Activated T-helper 1 cell treated with anti-CD3 and anti-CD28 coated beads, Interleukin-2, amount 50 U/mL, for 16 hours (primary cell): ENCODE measurements at places on chromosomes 3 and 15.

DNA sequence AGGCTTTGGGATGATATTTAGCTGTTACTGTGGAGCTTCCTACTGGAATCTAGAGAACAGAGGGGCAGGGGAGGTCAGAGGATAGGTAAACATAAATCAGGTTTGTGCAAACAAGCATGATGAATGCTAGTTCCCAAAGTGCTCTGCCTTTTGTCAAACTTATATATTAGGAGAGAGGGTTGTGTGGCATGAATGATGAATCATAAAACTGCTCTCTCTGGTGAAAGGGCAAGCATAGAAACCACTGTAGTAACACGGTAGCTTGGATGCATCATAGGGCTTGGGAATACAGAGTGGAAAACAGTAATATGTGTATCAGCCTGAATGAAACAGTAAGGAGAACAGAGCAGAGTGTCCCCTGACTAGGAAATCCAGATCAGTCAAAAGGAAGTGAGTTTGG, 486.7 kb downstream of the IL5RA start:
- DNase-seq, result no peak

- DNase-seq, result no peak
These were observed 41.9 kb downstream of the MEX3B start for GRCh38 chr15:82003916-82004315.

DNA sequence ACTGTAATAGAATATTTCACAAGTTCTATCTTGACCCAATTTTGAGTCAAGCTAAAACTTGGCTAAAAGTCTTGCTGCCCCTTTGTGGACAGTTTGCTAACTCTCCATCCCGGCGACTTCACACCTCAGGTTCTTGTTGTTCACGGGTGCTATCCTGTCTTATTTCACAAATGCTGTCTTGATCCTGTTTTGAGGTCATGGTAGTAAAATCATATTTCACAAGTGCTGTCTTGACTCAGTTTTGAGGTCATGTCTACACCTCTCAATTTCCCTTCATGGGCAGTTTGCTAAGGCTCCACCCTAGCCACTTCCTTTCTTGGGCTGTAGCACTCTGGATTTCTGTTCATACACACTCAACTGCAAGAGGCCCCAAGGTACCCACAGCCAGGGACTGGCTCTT, 45.0 kb upstream of the GK5 start:
- DNase-seq, result no peak

GRCh38 chr15:99076109-99076508, 28.8 kb upstream of the SYNM start:
- DNase-seq, result no peak

- DNase-seq, result no peak
These were observed 90.9 kb upstream of the CGNL1 start for GRCh38 chr15:57285386-57285785.

DNA sequence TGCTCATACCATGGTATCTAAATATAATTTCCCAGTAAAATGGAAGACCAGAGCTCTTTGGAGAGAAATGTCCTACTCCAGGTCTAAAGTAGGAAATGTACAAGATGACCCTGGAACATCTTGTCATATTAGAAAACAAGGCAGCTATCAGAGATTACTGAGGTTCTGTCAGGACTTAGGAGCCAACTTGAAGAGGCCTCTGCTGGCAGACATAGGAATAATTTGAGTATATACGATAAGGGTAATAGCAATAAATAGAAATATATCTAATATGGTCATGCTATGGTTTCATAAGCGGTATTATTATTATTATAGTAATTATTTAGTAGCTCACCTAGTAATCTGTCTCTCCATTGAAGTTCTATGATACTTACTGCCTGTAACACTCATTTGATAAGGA, 224.2 kb downstream of the SOX2 start:
- DNase-seq, result no peak

DNA sequence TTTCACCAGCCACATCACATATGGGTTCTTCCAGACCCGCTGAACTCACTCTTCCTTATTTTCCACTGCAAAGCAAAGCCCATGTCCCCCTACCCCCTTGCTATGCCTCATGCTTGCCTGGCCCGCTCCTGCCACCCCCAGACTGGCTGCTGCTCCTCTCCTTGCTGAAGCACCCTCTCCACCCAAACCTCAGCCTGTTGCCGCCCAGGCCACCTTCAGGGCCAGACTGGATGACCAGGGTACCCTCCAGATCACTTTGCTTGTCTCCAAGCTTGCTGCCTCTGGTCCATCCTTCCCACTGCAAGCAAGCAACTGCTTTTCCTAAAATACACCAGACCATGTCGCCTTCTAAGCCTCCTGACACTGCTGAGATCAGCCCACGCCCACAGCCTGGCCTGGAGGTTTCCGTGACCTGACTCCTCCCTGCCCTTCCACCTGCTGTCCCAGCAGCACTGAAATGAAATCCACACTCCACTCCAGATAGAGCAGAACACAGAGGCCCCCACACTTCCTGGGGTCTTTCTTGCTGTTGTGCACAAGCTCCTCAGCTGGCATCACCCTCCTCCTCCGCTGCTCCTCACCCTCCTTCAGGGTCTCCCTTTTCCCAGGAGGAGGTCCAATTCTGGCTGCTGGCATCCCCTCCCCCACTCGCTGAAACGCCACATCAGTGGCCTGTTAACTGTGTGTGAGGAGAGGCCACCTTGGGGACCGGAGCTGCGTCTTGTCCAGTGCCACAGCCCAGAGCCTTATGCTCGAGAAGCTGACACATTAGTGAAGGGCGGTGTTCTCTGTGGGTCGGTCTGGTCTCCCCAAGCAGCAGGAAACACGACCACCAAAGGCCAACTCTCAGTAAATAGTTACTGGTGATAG, 99.1 kb downstream of the ADCY5 start:
- no peak for DNase-seq

DNA sequence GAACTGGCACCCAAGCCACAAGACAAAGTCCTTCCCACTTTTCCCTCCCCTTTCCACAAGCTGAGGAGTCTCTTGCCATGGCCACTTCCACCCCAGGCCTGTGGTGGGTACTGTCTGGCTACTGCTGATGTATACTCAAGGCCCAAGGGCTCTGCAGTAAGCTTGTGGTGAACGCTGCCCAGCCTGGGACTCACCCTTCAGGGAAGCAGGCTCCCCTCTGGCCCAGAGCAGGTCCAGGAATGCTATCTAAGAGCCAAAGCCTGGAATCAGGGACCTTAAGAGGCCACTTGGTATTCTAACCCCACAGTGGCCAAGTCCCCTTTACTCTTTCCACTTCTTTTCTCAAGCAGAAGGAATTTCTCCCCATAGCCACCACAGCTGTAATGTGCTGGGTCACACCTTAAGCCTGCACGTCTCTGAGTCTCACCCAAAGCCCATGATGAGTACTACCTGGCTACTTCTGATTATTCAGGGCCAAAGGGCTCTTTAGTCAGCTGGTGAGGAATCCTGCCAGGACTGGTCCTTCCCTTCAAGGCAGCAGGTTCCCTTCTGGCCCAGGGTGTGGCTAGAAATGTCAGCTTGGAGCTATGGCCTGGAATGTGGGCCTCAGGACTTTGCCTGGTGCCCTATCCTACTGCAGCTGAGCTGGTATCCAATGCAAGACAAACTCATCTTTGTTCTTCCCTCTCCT, 4.0 kb downstream of the PATL2 start:
- no peak for DNase-seq

DNA sequence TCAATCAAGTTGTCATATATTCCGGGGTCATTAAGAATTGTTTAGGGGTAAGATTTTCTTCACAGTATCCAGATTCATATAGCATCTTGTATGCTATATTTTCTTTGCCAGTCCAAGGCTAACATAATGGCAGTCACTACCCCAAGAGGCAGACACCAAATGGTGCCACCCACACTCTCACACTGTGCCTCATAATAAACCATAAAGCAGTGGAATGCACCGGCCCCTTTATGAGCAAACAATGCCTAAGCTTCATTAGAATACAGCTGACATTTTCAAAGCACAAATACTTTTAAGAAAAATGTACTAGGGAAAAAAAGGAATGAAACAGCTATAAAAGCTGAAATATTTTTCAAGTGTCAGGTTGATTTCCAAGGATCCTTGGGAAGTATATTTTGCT, 121.6 kb downstream of the TFDP2 start:
- no peak for DNase-seq

DNA sequence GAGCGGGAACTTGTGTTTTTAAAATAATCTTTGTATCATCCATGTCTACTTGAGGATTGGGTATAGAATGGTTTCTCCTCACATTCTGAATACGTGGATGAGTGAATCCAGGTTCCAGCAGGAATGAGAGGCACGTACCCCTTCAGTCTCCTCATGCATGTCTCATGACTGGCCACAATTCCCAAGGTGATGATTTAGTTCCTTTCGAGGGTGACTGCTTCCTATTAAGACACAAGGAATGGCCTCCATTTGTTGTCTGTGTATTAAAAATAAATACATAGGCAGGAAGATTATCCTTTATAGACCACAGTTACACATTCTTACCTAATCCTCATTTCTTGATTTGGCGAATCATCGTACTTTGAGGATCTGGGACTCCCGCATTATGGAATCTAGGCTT, 217.0 kb upstream of the LRIG1 start:
- DNase-seq, result no peak

DNA sequence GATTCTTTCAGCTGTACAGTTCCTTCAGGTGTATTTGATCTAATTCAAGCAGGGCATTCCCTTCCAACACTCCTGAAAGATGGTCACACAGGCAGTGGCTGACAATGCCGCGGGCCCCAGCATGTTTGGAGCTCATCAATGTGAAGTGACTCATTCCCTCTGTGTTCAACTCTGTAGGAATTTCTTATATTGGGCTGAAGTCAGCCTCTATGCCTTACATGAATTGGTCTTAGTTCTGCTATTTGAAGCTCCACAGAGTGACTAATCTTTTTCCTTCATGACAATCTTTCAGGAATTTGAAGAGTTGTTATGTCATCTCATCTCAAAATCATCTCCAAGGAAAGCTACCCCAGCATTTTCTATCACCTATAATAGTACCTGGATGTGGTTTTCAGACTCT, 142.5 kb upstream of the C2CD4B start:
- DNase-seq, result no peak

DNA sequence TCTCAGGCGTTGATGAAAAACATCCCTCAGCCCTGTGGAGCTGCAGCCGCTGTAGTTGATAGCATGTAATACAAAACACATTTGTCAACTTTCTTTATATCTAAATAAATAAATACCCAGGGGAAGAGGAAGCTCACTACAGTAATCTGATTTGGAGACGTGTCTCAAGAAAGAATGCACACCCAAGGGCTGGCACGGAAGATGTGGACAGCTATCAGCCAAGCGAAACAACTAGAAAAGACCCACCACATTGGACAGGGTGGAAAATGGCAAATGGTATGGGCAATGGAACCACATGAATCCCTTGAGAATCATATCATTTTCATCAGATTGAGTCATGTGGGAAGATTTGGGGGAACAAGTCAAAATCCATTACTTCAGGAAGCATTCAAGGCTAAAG, 43.1 kb upstream of the ALDH1A3 start:
- no peak for DNase-seq
